ENCODE measurements at places on chromosomes 12 and 14.
A peak's percentile ranks its signal among the peaks of the same experiment; 100 is the strongest.

- no peak for DNase-seq
These were observed 28.4 kb downstream of the SLC7A8 start for GRCh38 chr14:23154964-23155587.

- peak; percentile 44 for DNase-seq
These were observed 11.6 kb downstream of the TMEM30B start for GRCh38 chr14:61269321-61270083.

GRCh38 chr12:25469861-25470260 is 83.2 kb downstream of the LMNTD1 start:
- no peak for DNase-seq

DNA sequence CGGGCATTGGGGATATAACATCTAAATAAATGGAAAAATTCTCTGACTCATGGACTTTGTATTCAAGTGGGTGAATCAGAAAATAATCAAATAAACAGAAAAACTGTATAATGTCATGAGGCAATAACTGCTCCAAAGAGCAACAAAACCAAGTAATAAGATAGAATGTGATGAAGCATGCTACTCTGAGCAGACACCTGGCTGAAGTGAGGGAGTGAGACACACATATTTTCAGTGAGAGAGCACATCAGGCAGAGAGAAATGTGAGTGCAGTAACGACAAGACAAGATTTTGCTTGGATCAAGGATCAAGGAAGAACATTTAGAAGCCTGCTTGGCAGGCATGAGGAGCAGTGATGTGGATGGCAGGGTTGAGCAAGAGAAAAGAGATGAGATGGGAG is 75.8 kb upstream of the CCDC91 start:
- DNase-seq: no peak

GRCh38 chr14:92680781-92681650 is 67.4 kb downstream of the LGMN start:
- DNase-seq: peak; percentile 59

- no peak for DNase-seq
These were observed 20.2 kb upstream of the OASL start for GRCh38 chr12:121059031-121059898.

DNA sequence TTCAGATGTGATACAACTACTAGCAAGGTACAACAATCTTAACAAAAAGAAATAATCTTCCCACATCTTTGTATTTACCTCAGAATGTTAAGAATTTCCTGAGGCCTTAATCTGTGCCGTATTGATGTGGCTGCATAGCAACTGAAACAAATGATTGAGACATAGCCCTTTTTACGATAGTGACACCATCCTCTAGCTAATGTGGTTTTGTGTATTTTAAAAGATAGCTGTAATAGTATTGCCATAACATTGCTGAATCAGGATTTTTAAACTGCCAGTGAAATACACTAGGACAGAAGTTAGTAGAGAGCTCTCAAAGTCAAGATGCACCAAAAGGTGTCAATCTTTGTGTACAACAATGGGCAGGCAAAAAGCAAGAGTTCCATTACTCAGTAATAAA is 11.9 kb downstream of the NPAS3 start:
- no peak for DNase-seq
